Stimulated activated CD4-positive, alpha-beta T cell treated with anti-CD3 and anti-CD28 coated beads, Interleukin-15, amount 100 ng/mL, for 24 hours (primary cell): ENCODE measurements at places on chromosomes 2 and 18.

GRCh38 chr2:207231106-207231865 lies 65.5 kb upstream of the KLF7 start:
- no peak for DNase-seq

DNA sequence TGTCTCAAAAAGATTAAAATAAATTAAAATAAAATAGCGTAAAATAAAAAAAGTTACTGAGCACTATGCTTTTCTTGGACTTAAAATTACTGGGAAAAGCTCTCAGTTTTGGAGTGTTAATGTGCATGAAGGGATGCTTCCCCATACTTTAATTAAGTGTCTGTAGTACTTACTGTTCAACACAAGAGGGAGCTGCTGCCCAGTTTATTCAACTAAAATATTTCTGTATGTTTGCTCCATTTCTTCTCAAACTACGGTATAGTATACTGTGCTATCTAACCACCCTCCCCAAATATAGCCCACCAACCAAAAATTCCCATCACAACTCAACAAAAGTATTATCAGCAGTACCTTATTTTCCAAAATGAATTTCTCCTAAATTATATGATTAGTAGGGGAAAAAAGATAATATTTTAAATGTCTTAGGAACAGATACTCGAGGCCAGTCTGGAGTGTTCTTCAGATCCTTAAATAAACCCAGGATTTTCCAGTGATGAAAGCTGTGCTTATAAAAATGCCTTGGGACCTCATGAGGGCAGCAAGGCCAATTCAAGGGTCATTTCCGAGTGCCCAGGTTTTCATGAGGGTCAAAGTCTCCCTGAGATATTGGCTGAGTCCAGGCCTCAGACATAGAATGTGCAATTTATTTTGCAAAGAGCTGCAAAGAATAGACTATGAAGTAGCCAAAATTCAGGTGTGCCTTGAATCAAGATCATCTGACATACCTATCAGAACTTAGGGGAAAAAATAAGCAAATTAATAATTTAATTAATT lies 64.1 kb downstream of the CHRNA1 start:
- DNase-seq: peak; percentile 22

- DNase-seq: no peak
Measured at GRCh38 chr2:105387225-105387624, 11.6 kb downstream of the FHL2 start.

DNA sequence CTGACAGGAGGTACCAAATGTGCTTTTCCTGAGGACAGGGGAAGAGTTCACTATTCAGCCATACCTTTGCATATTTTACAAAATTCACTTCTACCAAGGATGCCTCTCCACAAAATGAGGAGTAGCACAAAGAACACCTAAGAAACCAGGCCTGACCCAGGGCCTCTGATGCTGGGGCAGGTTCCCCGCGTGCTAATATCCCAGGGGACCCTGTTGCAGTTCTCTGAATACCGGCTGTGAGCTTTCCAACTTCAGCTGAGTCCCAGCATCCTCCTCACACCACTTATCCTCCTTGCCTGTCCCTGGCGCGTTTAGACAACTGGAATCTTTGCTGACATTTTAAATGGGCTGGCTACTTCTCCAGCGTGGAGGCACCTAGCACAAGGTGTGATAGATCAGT lies 142.3 kb downstream of the BCL2 start:
- no peak for DNase-seq

DNA sequence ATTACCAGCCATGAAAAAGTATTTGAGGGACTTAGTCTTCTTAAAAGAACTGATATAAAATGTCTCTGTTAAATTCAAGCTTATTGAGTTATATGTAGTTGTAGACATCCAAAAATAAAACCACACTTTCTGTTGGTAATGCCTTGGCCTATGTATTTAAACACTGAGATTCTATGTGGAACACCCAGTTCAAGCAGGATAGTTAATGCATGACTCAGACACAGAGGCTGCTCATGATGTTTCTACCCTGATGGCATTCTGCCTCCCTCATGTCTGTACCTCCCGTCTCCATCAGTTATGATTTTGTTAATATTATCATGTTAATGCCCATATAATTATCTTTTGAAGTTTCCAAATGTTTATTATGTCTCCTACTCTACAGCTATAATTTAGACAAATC lies 164.5 kb downstream of the XIRP2 start:
- no peak for DNase-seq

- peak; percentile 4 for DNase-seq
Measured at GRCh38 chr2:86352137-86352726, 14.8 kb upstream of the REEP1 start.

- DNase-seq: no peak
Measured at GRCh38 chr2:103959174-103960128, 894.5 kb upstream of the POU3F3 start.

GRCh38 chr2:239945751-239946561 lies 79.2 kb downstream of the NDUFA10 start:
- DNase-seq: no peak

DNA sequence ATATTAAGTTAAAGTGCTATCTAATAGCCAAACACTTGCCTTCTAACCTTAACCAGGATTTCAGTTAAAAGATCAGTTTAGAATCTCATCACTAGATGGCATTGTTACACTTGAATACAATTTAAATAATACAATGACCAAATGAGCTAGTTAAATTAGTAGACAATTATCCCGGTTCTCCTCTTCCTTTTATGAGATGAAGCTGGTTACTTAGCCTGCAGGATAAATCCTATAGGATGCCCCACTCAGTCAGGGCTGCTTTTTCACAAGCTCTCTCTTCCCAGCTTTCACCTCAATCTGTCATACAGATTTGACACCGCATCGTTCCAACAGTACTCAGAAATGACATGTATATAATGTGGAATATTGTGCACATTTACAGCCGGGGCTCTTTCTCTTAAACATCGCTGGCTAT lies 678.8 kb downstream of the KCNJ3 start:
- no peak for DNase-seq

- DNase-seq: peak; percentile 74
Measured at GRCh38 chr18:45874491-45875184, 49.2 kb downstream of the SIGLEC15 start.

- DNase-seq: no peak
Measured at GRCh38 chr2:149483004-149483605, 104.5 kb downstream of the MMADHC start.

DNA sequence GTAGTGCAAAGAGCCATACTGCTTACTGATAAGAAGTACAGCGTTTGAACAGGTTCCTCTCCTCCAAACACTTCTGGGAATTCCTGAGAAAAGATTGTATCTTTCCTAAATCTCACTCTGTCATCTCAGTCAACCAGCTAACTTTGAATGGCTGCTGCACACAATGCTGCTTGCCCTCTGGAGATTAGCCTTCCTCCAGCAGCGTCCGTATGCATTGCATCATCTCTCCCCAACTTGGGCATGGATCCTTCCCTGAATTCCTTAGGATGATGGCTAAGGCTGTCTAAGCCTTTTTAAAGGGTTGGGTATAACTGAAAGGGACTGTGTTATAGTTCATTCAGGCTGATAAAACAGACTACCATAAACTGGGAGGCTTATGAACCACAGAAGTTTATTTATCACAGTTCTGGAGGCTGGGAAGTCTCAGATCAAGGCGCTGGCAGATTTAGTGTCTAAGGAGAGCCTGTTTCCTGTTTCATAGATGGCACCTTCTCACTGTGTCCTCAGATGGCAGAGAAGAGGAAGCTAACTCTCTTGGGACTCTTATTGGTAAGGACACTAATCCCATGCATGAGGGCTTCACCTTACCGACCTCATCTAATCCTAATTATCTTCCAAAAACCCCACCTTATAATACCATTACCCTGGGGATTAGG lies 105.3 kb downstream of the PAX3 start:
- DNase-seq: no peak

GRCh38 chr2:219399716-219400478 lies 12.2 kb upstream of the DNPEP start:
- DNase-seq: no peak

GRCh38 chr18:23897291-23897690 lies 117.3 kb upstream of the TTC39C start:
- DNase-seq: no peak

- no peak for DNase-seq
Measured at GRCh38 chr2:147149575-147150240, 695.1 kb upstream of the ACVR2A start.

DNA sequence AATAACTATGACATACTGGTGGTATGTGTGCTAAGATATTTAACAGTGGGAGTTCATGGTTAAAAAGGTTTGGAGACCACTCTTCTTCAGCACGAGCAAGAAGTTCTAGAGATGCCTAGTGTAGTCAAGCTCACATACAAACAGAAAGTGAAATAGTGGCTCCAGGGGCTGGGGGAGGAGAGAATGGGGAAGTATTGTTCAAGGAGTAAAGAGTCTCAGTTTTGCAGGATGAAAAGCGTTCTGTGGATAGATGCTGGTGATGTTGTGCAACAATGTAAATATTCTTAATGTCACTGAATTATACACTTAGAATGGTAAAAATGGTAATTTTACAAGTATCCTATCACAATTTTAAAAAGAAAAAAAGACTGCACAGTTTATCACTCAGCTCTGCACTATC lies 29.0 kb upstream of the EPAS1 start:
- no peak for DNase-seq

GRCh38 chr2:11775384-11775783 lies 29.0 kb downstream of the LPIN1 start:
- no peak for DNase-seq

- no peak for DNase-seq
Measured at GRCh38 chr18:845152-845819, 33.2 kb upstream of the YES1 start.

GRCh38 chr2:18465979-18466378 lies 94.5 kb downstream of the RDH14 start:
- DNase-seq: no peak

DNA sequence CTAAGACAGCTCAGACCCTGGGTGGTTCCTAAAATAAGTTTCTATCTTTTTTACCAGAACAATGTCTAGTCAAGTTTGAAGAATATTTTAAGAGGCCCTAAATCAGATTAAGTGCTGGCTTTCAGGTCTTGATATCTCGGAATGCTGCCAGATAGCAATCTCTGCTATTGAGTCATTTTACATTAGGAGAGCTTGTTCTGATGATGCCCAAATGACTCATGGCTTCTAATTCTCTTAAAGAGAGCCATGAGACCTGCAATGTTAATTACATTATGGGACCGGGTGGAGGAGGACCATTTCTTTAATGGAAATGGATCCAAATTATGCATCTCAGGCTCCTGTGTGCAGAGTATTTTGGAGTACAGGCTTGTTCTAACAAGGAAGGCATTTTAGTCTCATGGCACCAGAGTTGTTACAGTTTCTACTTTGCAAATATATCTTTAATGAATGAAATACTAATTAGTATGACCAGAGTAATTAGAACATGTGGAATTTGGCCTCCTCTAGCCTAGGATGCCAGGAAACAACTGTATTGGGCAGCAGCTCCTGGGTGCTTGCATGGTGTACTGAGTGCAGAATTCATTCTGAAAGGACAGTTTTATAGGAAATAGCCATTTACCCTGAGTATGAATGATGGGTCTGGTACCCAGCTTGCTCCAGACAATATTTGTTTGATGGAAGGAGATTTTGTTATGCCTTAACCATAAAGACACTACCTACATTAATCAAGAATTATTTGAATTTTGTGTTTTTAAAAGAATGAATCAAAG lies 94.0 kb upstream of the SULT1C3 start:
- no peak for DNase-seq

DNA sequence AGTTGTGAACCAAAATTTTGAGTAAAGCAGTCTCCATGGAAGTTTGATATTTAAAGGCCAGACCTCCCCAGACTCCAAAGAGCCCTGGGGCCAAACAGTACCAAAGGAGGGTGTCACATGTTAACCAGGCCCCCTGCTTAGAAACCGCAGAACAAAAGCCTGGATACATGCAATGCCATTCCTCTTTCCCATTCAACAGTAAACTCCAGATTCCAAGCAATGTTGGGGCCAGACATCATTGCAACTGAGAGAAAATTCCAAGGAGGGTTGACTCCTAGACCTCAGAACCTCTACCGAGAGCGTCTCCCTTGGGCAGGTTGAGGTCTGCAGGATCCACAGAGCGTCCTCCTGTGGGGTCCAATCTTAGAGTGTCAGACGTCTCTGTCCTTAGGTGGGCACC lies 404.4 kb upstream of the SYT4 start:
- DNase-seq: no peak

- DNase-seq: no peak
Measured at GRCh38 chr18:49185623-49186022, 234.9 kb upstream of the SMAD7 start.

- no peak for DNase-seq
Measured at GRCh38 chr18:24490539-24490938, 30.1 kb downstream of the HRH4 start.

GRCh38 chr2:60450488-60450887 lies 103.0 kb downstream of the BCL11A start:
- no peak for DNase-seq

DNA sequence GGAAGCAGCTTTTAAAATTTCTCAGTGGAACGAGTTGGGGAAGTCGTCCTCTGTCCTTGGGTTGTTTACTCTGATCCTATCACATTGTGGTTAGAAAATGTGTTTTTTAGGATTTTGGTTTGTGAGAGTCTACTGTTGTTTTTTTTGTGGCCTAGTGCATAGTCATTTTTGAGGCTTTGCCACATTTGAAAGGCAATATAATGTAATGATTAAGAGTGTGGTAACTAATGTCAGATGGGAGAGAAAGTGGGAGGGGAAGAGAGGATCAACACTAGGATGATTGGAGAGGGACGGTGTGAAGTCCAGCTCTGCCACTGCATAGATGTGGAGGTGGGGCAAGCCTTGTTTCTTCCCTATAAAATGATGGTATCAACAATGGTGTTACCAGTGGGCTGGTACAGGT lies 8.5 kb downstream of the SP140L start:
- no peak for DNase-seq

DNA sequence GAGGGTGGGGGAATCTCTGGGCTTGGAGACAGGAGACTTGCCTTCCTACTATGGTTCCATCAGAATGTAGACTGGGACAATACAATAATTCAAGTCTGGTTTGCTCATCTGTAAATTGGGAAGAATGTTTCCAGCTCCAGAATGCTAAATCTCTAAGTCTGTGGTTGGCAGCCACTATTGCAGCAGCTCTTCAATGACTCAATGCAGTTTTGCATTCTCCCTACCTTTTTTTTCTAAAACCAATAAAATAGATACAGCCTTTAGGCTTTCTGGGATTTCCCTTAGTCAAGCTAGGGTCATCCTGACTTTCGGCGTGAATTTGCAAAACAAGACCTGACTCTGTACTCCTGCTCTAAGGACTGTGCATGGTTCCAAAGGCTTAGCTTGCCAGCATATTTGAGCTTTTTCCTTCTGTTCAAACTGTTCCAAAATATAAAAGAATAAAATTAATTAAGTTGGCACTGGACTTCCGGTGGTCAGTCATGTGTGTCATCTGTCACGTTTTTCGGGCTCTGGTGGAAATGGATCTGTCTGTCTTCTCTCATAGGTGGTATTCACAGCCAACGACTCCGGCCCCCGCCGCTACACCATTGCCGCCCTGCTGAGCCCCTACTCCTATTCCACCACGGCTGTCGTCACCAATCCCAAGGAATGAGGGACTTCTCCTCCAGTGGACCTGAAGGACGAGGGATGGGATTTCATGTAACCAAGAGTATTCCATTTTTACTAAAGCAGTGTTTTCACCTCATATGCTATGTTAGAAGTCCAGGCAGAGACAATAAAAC lies 6.5 kb downstream of the TTR start:
- no peak for DNase-seq

- DNase-seq: no peak
Measured at GRCh38 chr2:203407496-203407895, 79.3 kb downstream of the ABI2 start.

GRCh38 chr2:231028889-231029288 lies 8.4 kb upstream of the C2orf72 start:
- DNase-seq: no peak

GRCh38 chr2:212078103-212078502 lies 460.5 kb downstream of the ERBB4 start:
- no peak for DNase-seq
